Adipocyte (in vitro differentiated cells): ENCODE measurements at places on chromosomes 11 and 22.
A peak's percentile ranks its signal among the peaks of the same experiment; 100 is the strongest.

DNA sequence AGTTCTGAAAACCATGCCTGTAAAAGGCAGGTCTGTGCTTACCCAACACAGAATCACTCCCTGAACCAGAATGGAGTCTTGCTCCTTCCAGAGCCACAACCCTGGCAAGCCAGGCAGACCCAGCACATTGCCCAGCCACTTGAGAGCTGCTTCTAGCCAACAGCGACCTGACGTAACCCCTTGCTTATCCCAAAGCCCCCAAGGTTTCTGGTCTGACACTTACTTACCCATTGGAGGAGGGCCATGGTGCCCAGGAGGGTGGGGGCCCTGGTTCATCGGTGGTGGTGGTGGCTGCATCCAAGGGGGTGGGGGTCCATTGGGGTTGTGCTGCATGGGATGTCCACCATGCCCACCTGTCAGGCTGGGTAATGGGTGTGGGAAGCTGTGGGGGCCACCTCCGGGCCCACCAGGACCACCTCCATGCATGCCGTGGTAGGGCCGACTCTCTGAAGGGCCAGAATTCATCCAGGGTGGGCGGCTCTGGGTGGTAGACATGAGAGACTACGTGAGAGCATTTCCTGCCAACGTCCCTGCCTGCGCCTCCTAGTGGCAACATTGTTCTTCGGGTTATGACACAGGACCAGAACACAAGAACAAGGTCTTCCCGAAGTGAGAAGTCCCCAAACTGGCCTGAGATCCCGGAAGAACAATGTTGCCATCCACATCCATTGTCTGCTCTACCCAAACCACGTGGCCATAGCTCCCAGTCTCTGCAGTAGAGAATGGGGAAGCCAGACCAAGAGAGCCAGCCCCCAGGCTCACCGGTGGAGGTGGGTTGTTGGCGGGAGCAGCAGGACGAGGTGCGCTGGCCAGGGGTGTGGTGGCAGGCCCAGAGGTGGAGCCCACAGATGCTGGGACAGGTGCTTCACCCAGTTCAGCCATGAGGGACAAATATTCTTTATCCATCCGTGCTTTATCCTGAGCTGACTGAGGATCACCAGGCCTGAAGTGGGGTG, 7.8 kb upstream of the PYGM start:
- DNase-seq, result peak; percentile 82

DNA sequence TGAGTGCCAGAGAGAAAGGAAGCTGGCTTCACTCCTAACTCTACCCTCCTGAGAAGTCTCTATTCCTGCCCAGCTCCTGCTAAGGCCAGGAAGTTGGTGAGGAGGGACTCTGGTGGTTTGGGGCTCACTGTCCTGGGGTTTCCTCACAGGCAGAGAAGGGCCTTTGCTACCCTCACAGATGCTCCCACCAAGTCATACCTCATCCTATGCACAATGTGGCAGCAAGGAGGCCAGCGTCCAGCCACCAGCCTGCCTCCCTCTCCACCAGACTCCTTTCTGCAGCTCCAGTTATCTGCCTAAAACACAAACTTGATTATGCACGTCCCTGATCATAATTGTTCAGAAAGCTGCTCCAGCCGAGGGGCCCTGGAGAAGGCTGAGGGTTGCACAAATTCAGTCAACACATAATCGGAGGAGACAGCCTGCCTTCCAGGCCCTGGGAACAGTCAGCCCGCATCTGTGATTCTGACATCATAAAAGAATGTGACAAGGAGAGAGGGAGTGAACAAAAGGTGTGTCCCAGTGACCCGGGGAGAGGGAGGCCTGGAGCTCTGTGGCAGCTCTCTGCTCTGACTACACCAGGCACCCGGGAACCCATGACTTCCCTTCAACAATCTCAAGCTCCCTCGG, 28.8 kb downstream of the DKK3 start:
- DNase-seq, result peak; percentile 94

- peak; percentile 69 for DNase-seq
Observed at GRCh38 chr11:33778675-33779074, 4.4 kb upstream of the FBXO3 start.

- no peak for DNase-seq
Observed at GRCh38 chr11:12101318-12101717, 9.1 kb upstream of the MICAL2 start.

GRCh38 chr11:82533628-82534327, 199.9 kb downstream of the FAM181B start:
- no peak for DNase-seq

GRCh38 chr11:102279641-102280170, 37.6 kb upstream of the BIRC3 start:
- peak; percentile 74 for DNase-seq

GRCh38 chr11:132343445-132344175, 973.2 kb downstream of the NTM start:
- no peak for DNase-seq

- peak; percentile 99 for DNase-seq
Observed at GRCh38 chr22:23144932-23145877, at the start of gene RAB36. Gene RAB36 (plus strand): TSS chr22:23145477. CDS start chr22:23146617, 1,140 bp downstream.

DNA sequence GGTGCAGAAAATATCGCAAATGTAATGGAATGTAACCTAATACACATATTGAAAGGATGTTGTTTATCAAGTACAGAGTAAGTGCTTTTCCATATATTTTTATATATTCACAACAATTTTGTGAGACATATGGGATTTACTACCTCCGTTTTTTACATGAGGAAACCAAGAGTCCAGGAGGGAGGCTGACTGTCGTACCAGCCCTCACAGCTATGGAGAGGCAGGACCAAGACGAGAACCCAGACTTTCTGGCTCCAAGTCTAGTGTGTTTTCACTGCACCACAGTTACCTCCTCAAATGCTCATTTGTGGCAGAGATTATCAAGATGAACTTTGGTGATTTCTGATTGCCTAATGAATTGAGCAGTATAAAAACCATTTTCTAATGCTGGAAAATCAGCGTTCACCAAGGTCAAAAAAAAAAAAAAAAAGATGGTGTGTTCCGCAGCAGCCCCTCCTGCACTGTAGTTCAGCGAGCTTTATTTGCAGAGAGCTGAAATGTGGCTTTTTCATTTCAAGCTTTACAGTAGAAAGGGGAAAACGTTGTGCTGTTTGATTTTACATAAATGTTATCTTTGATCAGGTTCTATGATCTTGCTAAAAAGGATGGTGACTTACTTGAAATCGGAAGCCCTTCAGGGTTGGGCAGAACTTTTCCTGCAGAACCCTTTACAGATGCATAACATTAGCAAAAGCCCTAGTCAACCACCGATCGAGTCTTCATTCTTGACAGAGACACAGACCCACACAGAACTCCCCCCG, 44.7 kb upstream of the WEE1 start:
- no peak for DNase-seq
